ENCODE measurements at places on chromosomes 2 and 18. TPM values are rescaled to one million over a fixed set of nuclear protein-coding genes. Genes with fewer than 3 reads are reported as not detected.

GRCh38 chr2:176769499-176770370 is 442.9 kb upstream of the HNRNPA3 start:
- DNase-seq, result no peak

Gene ASPRV1
- total RNA-seq, result 0.41 TPM

GRCh38 chr2:146496248-146496647 is 1348.6 kb upstream of the ACVR2A start:
- DNase-seq, result no peak

DNA sequence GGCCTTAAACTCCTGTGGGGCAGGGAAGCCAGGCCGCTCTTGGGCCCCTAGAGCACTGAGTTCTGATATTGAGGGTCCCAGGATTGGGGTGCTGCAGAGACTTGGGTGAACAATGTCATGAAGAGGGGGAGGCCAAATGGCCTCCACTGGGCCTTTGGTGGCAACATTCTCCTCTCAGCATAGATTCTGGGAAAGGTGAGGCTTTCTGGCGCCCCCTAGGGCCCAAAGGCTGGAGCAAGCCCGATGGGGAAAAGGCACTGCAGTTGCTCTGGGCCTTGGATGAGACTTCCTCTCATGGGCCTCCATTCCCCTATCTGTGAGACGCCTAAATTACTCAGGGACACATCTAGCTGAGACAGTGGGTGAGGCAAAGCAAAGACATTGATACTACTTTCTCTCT is 84.8 kb downstream of the ACAA2 start:
- DNase-seq, result peak; percentile 69

DNA sequence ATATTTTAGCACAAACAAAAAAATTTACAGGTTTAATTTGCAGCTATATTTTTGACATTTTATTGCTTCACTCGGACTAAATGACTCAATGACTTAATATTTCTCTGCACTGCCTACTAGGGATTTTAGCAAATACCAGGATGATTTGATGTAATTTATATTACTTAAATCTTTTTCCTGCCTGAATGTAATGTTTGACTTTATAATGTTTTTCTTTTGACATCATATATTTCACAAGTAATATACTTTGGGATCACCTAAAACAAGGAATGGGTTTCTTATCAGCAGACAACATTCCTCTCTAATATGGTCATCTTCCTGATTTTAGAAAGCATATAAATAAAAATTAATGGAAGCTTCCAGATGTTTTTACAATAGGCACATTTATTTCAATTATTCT is 253.2 kb upstream of the EPC2 start:
- no peak for DNase-seq

GRCh38 chr2:70835643-70836042 is at the start of gene CD207:
Gene CD207, minus strand, starts transcription at chr2:70835816. Its CDS starts 40 bp downstream, at chr2:70835776.
- DNase-seq, result no peak

- no peak for DNase-seq
Observed at GRCh38 chr2:128596396-128597120, 277.9 kb upstream of the HS6ST1 start.

- no peak for DNase-seq
Observed at GRCh38 chr2:52995424-52995823, 772.2 kb upstream of the CHAC2 start.

- DNase-seq, result peak; percentile 82
Observed at GRCh38 chr2:43133708-43134570, 92.5 kb downstream of the ZFP36L2 start.

Gene KLF7
- 30.1 TPM for total RNA-seq

DNA sequence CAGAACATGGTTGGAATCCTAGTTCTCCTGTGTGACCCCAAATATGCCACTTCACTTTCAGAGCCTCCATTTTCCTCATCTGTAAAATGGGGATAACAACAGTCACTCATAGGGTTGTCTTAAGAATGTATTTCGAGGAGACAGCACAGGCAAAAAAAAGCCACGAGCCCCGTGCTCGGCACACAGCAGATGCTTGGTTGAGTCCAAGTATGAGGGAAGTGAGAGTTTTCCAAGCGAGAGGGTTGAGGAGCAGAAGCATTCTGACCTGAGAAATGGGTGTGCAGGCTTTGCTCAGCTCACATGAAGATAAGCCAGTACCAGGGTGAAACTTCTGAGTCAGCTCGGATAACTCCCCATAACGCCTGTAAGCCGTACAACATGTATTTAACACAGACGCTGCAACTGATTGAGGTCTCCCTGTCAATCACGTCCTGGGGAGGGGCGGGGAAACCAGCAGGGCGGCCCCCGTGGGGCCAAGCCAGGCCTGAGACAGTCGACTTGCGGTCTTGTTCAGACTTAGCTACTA is 23.0 kb upstream of the ODC1 start:
- DNase-seq, result no peak

GRCh38 chr18:49560624-49561288 is 1.1 kb upstream of the LIPG start:
- peak; percentile 11 for DNase-seq

DNA sequence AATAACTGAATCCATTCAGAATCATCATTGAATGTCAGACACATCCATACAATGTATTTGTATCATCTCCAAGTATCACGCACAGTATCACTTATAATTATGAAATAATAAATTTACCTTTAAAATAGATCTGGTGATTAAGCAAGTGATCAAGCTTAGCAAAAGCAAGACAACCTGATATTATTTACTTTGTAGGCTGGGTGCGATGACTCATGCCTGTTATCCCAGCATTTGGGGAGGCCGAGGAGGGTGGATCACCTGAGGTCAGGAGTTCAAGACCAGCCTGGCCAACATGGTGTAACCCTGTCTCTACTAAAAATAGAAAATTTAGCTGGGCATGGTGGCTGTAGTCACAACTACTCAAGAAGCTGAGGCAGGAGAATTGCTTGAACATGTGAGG is 421.0 kb upstream of the NETO1 start:
- DNase-seq, result no peak

DNA sequence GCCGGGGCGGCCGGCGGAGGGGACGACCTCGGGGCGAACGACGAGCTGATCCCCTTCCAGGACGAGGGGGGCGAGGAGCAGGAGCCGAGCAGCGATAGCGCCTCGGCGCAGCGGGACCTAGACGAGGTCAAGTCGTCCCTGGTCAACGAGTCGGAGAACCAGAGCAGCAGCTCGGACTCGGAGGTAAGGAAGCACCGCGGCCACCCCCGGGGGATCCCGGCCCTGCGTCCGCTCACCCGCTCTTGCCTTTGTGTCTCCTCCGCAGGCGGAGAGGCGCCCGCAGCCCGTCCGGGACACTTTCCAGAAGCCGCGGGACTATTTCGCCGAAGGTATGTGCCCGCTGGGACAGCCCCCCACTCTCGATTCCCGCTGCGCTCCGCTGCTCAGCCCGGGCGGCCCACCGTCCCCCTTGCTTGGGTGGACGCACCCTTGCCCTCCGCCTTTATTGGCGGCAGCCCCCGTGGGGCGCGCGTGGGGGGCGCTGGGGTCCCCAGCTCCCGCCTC is 611 bp downstream of the TCF7L1 start:
- peak; percentile 31 for DNase-seq

Gene PRKRA
- 78.2 TPM for total RNA-seq

Gene DSG1
- total RNA-seq, result not detected

Gene CHRNA1
- total RNA-seq, result not detected

GRCh38 chr2:29981402-29981801 is 60.0 kb upstream of the ALK start:
- DNase-seq, result no peak

DNA sequence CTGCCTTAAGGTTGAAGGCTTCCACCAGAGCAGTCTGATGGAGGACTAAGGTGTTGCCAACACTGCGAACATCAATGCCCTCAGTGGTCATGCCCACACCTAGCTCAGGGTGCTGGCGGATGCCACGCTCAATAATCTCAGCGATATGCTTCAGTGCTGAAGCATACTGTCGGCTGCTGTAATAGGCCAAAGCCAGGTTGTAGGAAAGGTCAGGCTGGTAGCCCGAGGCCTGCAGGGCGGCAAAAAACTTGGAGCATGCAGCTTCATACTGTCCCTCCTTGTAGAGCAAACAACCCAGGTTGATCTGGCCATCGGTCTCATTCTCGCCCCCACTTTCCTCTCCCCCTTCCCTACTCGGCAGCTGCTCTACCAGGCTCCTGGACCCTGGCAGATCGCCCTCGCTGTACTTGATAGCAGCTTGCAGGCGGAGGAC is 159.4 kb downstream of the AGPS start:
- DNase-seq, result no peak

Gene DRC1
- total RNA-seq, result not detected

- no peak for DNase-seq
Observed at GRCh38 chr2:199875400-199875799, 24.4 kb upstream of the FTCDNL1 start.

- DNase-seq, result no peak
Observed at GRCh38 chr18:13407484-13407883, 188.9 kb downstream of the LDLRAD4 start.

- no peak for DNase-seq
Observed at GRCh38 chr2:178870703-178871102, 63.5 kb upstream of the TTN start.

DNA sequence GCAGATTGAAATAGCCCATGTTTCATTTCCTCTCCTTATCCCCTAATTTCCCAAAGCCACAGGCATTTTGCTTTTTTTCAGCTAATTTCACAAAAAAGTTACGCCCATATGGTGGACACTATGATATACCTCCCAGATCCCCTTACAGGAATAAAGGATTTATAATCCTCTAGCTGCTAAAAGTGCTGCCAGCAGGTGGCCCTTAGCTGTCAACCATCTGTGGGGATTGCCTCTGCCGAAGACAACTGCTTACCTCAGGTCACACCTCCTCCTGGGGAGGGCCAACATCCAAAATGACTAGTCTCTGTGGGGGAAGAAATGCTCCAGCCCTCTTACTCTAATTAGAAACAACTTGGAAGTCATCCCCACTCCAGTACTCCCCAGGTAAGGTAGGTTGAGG is 61.0 kb upstream of the EPB41L3 start:
- DNase-seq, result peak; percentile 6

DNA sequence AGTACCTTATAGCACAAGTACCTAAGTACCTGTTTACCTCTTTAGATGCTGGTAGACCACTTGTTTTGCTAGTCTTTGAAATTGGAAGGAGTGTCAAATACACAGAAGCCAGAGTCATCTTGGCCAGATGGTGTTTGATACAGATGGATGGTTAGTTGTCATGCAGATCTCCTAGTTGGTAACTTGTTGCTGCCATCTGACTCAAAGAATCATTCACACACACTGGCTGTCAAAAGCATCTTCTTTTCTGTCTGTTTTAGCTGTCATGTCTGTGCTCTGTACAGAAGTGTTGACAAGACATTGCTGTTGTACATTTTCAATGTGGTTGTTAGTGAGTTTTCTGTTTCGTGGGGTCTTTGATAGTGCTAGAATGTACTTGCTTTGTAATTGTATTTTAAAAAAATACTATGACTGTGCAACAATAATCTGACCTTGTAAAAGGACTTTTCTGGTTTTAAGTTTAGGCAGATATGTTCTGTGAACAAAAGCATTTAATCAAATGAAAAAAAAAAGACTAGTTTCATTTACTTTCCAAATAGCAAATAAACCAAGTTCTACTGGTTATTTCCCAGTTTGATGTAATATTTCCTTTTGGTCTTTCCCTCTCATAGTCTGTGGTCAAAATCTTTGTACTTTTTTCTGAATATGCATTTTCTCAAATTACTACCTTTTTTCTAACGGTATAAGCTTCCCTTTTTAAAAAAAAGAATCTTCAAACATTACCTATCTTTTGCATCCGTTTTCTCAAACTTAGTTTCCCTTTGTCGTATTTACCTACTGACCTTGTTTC is 39.9 kb downstream of the TANK start:
- no peak for DNase-seq

GRCh38 chr2:168848225-168848624 is 42.0 kb downstream of the SPC25 start:
- DNase-seq, result no peak

DNA sequence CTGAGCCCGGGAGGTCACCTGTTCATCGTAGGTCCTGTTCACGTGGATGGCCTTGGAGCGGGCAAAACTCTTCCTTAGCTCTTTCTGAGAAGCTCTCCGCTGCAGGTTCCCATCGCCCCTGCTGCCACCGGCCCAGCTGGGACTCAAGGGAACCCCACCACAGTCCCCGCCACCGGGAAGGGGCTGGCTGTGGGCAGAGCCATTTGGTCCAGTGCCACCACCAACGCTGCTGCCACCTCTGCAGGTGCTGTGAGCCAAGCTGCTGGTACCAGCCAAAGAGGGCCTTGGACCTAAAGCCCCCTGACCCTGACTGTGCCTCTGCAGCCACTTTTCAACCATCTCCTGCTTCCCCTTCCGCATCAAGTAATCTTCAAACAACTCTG is 586 bp downstream of the PDE11A start:
- DNase-seq, result no peak

Gene KCNS3
- total RNA-seq, result 0.14 TPM

Gene HOXD13
- total RNA-seq, result not detected

Gene ZC3H6
- total RNA-seq, result 18.5 TPM

Gene ITPRIPL1
- total RNA-seq, result 13.3 TPM

DNA sequence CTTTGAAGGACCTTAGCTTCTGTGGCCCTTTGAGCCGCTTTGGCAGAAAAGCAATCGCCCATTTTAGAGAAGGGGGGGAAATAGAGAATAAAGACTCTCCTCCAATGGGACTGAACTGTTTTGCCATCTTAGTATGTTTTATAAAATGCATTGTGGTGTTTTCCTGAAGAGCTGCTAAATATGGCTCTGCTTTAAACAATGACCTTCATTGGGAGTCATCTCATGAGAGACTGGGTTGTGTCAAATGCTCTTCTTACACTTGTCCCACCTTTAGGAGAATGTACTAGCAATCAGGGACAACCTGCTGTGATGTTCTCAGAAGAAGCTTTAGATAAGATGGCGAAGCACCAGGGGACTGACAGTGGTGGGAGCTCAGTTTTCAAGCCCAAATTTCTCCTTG is 418.9 kb upstream of the POU3F3 start:
- no peak for DNase-seq

Gene ECEL1
- not detected for total RNA-seq

DNA sequence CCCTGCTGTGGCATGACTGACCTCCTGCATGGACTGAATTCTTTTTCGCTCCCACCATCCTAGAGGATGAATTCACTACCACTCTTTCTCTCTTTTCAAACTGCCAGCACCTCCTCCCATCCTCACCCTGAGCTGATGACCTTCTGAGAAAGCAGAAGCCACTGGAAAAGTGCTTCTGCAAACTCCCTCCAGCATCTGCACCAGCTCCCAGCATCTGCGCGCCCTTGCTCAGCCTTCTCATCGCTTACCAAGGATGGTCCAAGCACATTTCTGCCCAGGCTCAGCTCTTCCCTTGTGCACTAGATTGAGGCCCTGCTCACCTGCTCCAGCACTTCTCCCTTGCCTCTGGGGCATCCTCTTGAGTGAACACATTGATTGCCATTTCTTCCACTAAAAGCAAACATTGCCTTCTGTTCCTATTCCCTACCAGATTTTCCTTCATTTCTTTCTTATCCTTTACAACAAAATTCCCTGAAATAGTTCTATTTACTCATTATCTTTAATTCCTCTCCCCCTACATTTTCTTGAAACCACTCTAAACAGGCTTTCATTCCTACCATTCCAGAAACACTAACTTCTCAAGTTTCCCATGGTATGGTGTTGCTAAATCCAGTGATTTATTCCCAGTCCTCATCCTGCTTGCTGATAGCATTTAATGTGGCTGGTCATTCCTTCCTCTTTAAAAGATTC is 42.7 kb upstream of the IL1RL1 start:
- no peak for DNase-seq
